DMS79 treated with DMSO at 0.1 percent for 48 hours (cell line): ENCODE measurements at places on chromosomes 5 and 9.

DNA sequence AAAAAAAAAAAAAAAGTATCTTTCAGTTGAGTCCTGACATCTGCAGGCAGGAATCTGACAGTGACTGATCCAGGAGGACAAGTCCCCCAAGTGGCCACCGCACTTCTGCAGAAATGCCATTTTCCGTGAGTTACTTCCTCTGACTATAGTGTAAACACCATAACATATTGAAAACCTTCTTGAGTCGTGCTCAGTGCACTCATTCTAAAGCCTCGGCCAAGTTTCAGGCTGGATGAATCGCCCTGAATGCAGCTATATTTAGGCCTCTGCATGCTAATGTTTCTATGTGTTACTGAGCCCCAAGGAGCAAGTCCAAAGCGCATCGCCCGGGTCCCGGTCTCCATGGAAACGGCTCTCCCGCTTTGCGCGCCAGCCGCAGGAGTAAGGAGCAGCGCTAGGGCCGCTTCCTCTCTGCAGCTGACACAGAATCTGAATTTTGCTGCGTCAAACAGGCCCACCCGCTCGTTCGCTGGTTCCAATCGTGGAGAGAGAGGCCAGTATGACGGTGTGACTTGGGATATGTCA is 335.4 kb downstream of the MSX2 start:
- DNase-seq, result no peak

- DNase-seq, result no peak
These were observed 82.0 kb downstream of the UGCG start for GRCh38 chr9:111978616-111979015.

DNA sequence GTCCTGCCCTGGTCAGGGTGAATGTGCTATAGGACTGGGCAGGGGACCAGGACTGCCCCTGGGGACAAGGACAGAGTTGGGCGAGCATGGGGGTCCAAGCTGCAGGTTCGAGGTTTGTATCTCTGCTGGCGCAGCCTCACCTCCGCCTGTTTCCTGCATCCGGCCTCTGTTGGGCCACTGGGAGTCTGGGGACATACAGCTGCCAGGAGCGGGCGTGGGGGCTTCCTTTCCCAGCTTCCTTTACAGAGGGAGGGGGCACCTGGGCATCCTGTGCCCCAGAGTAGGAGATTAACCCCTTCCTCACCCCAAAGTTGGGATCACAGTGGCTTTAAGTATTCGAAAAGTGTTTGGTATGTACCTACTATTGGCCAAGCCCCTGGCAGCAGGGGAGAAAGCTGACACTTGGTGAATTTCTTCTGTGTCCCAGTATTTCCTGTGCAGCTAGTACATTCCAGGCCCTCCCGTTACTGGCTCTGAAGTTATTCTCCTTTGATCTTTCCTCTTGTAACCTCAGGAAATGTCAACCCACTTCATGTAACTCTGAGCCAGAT is 19.0 kb downstream of the OLFML2A start:
- DNase-seq, result no peak

DNA sequence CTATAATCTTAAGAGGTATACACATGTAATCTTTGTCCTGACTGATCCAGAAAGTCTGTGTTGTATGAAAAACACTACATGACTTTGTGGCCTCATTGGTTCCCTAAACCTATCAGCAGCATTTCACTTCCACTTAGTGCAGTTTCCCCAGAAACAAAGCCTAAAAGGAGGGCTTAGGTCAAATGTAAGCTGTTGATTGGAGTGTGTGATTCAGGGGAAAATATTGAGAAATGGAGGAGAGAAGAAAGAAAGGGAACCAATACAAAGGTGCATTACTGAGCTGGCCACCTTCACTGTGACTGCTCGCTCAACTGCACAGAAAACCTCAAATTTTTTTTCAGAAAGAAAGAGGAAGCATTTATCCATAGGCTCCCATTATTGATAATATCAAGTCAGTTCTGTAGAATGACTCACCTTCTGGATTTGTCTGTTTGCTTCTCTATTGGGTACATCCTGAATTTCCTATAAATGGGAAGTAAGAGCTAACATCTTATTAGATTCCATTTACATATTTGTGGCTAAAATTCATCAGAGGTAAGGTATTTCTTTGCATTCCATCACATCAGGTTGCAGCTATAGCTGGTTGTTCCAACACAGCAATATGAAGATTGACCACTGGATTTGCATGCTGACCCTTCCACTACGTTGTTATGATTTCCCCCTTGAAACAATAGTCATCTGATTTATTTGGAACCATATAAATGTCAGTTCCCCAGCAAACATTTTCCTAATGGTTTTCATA is 10.3 kb upstream of the FST start:
- no peak for DNase-seq

- DNase-seq, result no peak
These were observed 193.3 kb downstream of the NTRK2 start for GRCh38 chr9:84862810-84863287.
